Right kidney (tissue), 9 donors: ENCODE measurements at places on chromosomes 1 and 21.

DNA sequence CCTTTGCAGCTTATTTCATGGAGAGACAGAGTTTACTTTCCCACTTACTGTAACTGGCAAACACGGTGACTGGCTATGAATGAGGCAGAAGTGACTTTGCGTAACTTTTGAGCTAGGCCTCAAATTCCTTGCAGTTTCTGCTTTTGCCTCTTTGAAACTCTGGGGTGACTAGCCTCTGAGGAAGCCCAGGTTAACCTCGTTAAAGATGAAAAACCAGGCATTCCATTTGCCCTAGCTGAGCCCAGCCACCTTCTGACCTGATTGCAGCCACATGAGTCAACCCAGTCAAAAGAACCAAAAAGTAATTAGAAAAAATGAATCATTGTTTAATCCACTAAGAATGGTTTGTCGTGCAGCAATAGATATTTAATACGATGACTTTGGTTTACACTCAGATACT is 20.4 kb downstream of the PRMT6 start:
- no peak for DNase-seq

- no peak for DNase-seq
Measured at GRCh38 chr1:32742956-32743355, 40.4 kb upstream of the SYNC start.

- no peak for DNase-seq
Measured at GRCh38 chr1:226640321-226641136, 92.0 kb downstream of the STUM start.

DNA sequence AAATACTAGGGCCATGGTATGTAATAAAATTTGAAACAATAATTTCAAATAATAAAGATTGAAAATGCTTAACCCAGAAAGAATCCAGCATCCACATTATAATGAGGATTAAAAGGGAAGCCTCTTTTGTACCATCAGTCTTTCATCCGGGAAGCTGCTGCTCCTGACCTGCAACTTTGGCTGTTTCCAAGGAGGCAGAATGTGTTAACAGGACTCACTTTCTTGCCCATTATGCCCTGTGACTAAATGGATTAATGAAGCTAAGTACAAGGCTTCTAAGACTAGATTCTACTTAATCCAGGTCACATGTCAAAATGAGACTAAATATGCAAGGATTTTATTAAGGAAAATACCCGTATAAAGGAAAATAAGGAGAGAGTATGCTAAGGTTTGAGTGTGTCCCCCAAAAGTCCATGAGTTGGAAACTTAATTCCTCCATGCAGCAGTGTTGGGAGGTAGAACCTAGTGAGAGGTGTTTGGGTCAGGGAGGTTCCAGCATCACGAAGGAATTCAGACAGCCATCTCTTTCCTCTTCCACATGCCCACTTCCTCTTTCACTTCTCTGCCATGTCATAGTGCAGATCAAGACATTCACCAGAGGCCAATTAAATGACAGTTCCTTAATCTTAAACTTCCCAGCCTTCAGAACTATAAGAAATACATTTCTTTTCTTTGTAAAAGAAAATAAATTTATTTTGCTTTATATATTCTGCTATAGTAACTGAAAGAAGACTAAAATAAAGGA is 27.7 kb downstream of the FMO2 start:
- no peak for DNase-seq

DNA sequence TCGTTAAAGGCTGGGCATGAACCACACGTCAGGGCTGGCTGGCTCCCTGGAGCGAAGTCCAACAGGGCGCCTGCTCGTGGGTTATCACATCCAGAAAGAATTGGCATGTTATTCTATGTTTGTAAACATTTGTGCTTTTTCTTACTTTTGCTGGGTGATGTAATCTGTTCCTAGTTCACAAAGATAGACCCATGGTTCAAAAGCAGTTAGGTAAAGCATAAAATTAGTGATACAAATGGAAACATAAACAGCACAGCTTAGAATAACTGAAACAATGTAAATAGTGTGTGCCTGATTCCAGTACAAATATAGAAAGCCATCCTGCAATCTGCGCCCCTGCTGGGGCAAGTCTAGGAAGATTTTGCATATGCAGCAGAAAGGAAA is 184.0 kb upstream of the C1orf174 start:
- no peak for DNase-seq

DNA sequence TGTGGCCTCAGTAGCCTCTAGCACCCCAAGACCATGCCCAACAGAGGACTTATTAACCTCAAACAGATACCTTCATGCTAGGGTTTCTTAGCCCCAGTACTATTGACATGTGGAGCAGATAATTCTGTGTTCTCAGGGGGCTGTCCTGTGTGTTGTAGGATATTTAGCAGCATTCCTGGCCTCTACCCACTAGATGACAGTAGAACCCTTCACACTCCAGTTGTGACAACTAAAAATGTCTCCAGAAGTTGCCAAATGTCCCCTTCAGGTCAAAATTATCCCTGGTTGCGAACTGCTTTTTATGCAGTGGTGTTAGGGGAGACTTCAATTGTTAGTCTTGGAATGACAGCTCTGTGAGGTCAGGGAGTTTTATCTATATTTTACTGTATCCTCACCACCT is 8.1 kb downstream of the KAZN start:
- DNase-seq = no peak

- peak; percentile 43 for DNase-seq
Measured at GRCh38 chr1:177256153-177257075, 85.7 kb downstream of the BRINP2 start.

GRCh38 chr1:13826591-13826990 is 126.6 kb downstream of the PRDM2 start:
- no peak for DNase-seq

DNA sequence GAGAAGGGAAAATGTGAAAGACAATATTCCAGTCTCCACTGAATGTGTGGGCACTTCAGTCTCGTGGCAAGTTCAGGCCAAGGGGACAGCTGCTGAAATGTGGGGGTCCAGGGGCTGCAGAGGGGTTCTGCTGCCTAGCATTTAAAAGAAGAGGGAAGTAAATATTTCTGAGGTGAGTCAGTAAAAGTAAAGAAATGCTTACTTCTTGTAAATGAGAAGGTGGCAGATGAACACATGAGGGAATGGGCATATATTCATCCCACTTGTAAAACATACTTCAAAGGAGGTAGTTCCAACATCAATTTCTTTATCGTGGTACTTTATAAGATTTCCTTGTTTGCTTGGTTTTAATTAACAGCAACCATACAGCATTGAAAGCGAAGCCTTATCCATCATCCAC is 63.1 kb upstream of the HIVEP3 start:
- no peak for DNase-seq

DNA sequence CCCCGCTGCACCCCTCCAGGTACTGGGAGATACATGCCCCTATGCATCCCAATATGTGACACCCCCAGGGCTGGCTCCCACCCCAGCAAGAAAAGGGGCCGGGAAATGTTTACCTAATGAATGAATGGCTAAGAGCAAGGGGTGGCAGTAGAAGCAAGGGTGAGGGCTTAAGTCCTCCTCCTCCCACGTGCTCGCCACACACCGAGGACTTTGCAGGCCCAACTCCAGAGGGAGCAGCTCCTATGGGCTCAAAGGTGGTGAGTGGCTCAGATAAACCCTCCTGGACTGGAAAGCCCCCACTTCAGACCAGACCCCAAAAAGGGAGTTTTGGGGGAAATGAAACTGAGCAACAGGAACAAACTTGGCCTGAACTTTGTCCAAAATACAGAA is 11.4 kb downstream of the SLC45A3 start:
- DNase-seq = no peak

GRCh38 chr1:236142253-236143103 is at the start of gene GPR137B:
Gene GPR137B, plus strand, starts transcription at chr1:236142539. Its CDS starts 84 bp downstream, at chr1:236142623.
- DNase-seq = peak; percentile 80

DNA sequence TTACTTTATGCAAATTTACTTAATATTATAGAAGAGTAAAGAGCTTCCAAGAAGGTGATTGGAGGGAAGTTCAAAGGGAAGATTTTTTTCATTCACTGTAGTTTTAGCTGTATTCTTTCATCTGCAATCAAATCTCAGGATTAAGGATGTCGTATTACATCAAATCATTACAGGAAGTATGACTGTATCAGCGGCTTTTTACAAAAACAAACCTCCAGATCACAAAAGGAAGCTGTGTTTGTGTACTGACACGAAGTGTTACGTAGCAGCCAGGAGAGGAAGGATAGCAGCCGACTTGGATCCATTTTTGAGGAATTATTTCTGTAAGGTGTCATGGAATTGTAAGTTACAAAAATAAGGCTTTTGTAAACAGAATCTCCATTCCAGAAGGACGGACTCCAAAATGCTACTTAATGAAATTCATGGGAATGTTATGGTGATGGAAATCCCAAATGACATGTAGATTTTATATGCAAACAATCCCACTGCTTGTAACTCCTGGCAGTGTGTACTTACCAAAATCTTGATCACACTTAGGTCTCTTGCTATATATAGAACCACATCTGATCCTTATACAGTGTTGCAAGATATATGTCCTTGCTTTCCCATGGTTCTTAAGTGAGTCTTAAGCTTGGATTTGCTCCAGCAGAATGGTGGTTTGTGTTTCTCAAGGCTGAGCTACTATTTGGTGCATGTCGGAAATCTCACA is 49.8 kb downstream of the KCNJ15 start:
- no peak for DNase-seq

DNA sequence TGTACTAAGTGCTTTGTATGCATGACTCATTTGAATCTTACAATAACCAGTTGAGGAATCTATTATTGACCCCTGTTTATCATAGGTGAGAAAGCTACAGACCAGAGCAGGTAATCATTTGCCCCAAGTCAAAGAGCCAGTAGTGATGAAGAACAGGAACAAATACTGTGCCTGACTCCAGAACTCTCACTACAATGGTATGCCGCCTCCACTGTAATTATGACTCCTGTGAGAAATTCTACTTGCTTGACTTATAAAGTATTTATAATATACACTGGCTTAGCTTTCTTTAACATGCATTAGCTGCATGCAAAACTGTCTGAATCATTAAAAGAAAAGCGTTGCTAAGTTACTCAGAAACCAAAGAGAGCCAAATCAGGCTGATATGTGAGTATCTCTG is 92.6 kb downstream of the ZNF281 start:
- DNase-seq = no peak

DNA sequence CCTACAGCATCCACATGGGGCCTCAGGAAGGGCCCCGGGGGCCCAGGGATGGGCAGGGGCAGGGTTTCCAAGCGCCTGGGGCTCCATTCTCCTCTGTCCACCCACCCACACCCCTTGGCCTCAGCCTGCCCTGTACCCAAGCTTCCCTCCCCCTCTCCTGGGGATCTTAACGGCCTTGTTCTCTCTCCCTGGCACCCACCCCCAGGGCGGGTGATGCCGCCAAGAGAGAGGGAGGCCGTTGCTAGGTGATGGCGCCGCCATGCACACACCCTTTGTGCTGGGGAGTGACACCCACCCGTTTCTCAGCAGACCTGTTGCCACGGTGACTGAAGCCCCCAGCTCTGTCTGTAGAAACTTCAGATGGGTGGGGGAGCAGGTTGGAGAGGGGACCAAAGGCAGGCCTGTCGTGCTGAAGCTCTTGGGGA is 7.6 kb downstream of the GPR37L1 start:
- no peak for DNase-seq

GRCh38 chr1:174940646-174941175 is 59.0 kb upstream of the CACYBP start:
- DNase-seq = no peak

- peak; percentile 68 for DNase-seq
Measured at GRCh38 chr1:3910857-3911845, 11.1 kb upstream of the C1orf174 start.

DNA sequence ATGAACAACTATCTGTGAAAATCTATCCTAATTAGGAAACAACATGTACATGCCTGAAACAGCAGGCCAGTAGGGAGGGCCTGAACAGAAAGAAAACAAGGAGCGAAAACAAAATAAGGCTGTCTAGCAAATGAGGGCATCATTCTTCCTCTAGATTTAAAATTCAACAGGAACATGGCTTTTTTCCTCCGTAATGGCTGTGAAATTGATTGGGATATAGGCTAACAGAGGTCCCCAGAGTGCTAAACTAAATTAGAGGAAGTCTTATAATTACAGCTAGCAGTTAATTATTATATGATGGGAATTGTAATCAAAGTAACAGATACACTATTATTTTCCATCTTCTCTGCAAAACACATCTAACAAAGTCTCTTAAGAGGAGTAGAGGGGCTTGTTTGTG is 51.7 kb upstream of the TIAM1 start:
- no peak for DNase-seq

DNA sequence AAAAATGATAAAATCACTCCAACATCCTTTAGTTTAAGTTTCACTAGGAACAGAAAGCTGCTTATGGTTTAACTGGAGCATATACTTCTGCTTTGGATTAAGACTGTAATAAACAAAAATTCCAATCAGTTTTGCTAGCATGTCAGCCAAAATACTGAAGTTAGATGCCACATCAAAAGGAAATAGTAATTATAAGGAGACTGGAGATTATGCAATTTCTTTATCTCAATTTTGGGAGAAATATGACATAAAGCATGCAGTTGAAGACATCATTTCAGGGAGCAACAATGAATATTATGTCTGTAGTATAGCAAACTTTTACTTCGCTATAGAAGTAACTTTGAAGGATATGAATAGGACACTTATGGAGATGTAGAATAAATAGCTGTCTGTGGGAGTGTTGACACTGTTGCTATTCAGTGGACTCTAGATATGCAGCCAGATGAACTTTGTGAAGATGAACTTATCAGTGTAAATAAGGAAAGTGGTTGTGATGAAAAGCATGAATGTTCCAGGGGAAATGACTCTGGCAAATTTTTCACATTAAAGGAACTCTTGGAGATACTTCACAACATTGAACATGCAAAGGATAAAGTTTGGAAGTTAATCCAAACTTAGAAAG is 107.8 kb downstream of the RABGAP1L start:
- DNase-seq = no peak

- DNase-seq = no peak
Measured at GRCh38 chr1:203227371-203228083, 1.9 kb downstream of the CHIT1 start.

GRCh38 chr1:240732390-240732789 is 120.4 kb upstream of the GREM2 start:
- DNase-seq = peak; percentile 6

DNA sequence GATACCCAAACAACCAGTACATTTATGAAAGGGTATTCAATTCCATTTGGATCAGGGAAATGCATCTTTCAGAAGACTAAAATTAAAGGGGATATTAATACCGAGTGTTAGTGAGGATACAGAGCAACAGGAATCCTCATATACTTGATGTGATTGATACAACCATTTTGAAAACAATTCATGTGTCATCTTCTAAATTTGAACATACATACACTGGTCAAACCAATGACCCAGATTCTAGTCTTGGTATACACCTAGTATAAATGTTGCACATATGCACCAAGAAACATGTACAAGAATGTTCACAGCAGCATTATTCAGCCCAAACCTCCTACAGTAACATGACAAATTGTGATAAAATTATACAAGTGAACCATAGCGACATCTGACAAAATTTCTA is 58.6 kb downstream of the ZNF644 start:
- no peak for DNase-seq

- no peak for DNase-seq
Measured at GRCh38 chr1:223210788-223211120, 67.7 kb upstream of the TLR5 start.

DNA sequence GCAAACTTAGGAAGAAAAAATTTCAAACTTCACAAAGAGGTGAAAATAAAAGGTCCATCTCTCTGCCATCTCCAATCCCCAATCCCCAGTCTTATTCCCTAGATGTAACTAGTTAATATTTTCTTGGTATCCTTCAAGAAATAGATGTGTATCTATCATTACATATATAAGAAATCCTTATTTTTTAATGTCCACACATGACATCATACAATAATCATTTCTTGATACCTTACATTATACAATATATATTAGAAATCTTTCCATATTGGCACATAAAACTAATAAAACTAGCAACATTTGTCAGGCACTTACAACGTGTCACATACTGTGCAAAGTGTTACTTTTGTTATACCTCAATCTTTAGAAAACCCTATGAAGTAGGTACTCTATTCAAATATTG is 16.2 kb downstream of the DOCK7 start:
- no peak for DNase-seq
